ENCODE measurements at places on chromosomes 7 and 10. TPM values are rescaled to one million over a fixed set of nuclear protein-coding genes. Genes with fewer than 3 reads are reported as not detected.

- no peak for DNase-seq
Measured at GRCh38 chr10:118501637-118502440, 93.6 kb downstream of the PRLHR start.

DNA sequence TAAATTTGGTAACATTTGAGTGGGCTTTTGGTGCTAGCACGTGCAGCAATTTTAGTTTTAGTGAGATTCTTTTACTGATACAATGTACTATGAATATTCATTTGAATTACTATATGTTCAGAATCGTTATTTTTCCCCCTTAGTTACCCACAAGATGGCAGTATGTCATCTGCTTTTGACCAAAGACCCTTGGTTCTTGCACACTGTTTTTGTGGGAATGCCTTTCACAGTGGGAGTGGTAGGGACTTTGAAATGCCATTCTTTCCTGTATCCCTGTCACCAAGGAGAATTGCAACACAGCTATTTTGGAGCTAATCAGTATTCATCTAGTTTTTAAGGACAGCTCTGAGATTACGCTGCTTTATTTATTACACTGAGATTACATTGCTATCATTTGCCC is 40.6 kb downstream of the SEC23IP start:
- DNase-seq = peak; percentile 34

GRCh38 chr10:50550291-50550839 is 73.4 kb downstream of the SGMS1 start:
- DNase-seq = no peak

DNA sequence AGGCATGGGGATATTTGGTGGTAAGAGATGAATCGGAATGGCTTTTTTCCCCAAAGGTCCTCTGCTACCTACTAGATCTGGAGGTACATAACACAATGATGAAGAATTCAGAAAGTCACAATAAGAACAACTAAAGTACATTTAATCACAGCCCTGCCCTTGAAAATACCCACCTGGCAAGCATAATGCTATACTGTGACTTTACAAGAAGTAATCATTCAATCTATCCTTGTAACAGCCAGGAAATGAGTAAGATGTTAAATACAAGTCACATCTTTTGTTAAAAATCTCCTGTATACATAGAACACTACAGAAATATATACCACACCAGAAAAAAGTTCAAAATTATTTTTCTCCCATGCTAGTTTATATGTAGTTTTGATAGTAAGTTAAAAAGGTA is 108.3 kb upstream of the ABCB5 start:
- no peak for DNase-seq

DNA sequence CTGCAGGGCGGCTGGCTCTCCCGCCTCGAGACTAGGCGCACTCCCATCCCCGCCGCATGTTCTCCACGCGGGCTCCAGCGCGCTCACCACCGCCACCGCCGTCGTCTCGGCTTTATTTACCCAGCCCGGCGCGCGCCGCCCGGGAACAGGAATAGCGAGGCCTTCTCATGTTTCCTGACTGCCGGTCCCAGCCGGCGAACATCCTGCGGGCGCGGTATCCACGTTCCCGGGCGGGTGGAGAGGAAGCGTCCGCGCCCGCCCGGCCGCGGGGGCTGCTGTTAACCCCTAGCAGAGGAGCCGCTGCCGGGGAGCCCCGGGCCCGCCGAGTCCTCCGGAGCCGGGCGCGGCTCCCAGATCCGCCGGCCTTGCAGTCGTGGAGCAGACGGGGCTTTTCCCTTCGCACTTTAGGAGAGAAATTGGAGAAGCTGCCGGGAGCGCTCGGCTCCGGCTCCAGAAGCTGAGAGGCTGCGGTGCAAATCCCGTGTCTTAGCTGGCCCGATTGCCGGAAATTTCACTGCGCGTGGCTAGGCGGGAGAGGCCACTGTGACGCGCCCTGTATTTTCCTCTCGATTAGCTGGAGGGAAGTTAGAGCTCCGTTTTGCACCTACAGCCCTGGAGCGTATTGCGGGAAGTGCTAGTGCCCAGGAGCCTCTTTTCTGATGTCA is at the start of gene MKX:
MKX (minus strand) TSS at position 88 of the 665 bp plus-strand sequence. CDS start 2,404 bp downstream, outside the sequence.
- peak; percentile 26 for DNase-seq

DNA sequence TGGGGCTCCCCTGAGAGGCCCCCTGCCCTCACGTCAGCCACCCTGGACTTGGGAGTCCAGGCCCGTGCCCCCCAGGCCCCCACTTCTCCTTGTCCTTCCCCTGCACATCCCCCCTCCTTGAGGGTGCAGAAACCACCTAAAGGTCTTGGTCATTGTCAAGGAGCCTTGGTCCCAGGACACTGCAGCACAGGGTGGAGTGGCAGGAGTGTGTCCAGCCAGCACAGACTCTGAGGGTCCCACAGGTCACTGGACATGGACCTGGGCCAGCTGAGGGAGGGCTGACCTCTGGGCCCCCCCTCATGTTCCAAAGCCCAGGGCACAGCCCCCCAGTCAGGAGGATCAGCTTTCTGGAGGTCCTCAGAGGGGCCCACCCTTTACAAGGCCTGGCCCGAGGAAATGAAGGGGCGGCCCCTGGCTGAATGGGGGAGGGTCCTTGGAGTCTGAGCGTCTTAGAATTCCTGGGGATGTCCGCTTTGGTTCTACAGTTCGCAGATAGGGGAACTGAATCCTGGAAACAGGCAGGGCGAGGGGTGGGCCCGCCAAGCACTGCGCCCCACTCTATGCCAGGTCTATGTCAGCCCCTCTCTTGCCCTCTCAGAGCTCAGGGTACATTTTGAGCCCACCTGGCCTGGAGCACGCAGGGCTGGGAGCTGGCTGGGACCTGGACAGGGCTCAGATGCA is 54.0 kb downstream of the PWWP2B start:
- no peak for DNase-seq

The ARHGAP22 gene
- 1.7 TPM for polyA plus RNA-seq

DNA sequence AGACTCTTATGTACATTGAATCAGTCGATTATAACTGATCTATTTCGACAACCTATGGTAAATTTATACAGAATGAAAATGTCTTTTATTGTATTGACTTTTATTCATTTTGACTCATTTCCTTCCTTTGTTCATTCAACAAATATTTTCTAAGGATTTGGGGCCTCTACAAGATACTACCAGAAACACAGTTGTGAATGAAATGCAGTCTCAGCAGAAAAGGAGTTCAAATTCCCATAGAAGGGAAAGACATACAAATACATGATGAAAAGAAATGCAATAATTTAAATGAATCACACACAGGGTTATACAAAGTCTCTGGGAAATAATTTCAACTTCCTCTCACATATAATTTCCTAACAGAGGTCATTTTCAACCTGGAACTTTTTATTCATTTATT is 134.0 kb upstream of the SEMA3A start:
- no peak for DNase-seq

- DNase-seq = no peak
Measured at GRCh38 chr10:76657337-76658012, 980.1 kb downstream of the KCNMA1 start.

DNA sequence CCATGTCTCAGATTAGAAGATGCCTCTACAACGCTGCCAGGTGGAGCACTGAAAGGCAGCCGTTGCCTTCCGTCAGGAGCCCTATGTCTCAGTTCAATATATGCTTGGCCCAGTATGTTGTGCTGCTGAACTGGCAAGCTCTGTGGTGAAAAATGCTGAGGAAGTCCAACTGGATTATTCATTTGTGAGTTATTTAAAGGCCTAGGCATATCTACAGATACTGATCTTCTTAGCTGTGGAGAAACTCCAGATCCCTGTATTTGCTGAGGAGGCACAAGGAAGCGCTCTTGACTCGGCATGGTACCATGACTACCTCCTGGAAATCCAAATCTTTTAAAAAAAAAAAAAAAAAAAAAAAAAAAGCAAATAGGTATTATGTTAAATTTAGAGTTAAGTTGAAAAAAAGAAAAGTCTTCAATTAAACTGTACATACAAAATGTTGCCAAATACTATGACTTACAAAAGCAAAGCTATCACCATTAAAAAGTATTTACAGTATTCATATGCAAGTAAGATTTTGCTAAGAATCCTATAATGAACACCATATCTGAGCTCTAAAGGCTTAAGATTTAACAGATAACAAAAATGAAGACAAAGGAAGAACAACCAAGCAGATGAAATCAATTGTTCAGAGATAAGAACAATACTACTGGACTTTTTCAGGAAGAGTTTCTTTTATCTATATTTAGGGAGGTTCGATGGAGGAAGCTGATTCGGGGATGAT is 152.4 kb downstream of the GALNT11 start:
- no peak for DNase-seq

DNA sequence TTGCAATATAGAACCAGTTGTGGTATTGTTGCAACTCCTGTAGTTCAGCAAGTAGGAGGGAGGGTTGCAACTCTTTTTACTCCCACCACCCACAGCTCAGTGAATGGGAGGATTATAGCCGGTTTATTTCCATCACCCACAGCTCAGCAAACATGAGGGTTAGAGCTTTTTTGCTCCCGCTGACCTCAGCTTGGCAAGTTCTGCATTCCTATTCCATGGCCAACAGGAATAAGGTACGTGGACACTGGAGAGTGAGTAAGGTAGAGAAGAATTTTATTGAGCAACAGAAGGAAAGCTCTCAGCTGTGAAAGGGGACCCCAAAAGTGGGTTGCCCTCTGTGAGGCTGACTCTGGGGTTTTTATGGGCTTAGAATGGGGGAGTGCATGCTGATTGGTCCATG is 167.1 kb upstream of the SMIM30 start:
- DNase-seq = no peak

GRCh38 chr10:9596368-9596920 is 1421.2 kb upstream of the CELF2 start:
- no peak for DNase-seq

DNA sequence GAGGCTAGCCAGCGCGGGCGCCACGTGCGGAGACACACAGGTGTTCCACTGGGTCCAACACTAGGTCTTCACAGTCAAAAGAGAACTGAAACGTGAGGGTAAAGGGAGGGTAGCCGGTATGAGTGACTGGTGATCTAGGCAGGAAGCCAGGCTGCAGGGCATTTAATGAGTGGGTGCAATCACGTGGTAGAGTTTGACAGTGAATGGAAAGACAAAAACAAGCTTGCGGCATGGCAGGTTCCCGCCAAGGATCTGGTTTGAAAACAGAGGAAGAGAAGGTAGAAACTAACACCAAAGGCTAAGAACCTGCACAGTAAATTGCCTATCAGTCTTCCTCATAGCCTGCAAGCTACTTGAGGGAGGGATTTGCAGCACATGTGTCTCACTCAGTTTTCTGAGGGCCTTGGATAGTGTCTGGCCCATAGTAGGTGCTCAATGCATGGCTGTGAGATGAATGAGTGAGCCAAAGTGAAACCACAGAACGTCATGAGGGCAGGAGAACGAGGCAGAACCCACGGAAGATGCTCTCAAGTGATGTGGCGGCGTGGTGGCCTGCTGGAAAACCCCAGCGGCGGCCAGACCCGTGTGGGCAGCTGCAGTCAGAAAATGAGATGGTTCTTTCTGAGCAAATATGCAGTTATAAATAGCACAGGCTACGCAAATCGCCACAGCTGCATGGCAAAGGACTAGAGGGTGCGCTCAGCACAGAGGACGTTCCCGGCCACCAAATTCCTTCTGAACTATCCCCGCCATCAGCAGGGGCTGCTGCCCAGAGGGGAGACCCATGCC is 183.6 kb upstream of the NFE2L3 start:
- no peak for DNase-seq

The ST8SIA6 gene
- 1.3 TPM for polyA plus RNA-seq

The DLX5 gene
- not detected for polyA plus RNA-seq

DNA sequence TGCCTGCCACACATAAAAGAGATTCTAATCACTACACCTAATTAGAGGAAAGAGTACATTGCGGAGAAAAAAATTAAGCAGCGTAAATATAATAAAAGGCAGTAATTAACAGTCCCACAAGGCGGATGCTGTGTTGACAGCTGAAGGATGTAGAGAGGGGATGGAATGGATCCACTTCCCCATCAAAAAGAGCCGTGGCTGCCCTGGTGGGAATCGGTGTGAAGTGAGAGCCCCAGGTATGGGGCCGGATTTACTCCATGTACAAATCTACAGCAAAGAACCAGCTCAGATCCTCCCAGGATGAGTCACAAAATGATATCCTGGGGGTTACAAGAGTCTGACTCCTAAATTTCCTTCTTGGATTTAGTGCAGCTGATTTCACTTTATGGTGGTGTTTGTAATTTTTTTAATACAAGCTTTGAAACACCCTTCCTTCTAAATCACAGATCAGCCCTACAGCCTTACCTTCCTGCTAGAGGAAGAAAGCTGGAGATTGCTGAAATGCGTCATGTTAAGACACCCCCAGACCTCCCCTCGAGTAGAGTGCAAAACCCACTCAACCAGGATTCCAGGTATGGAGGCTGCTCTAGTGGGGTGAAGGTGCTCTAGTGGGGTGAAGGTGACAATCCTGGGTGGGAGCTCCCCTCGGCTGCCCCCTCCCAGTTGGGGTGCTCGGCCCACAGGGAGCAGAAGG is 398.4 kb downstream of the PLXNA4 start:
- DNase-seq = no peak

DNA sequence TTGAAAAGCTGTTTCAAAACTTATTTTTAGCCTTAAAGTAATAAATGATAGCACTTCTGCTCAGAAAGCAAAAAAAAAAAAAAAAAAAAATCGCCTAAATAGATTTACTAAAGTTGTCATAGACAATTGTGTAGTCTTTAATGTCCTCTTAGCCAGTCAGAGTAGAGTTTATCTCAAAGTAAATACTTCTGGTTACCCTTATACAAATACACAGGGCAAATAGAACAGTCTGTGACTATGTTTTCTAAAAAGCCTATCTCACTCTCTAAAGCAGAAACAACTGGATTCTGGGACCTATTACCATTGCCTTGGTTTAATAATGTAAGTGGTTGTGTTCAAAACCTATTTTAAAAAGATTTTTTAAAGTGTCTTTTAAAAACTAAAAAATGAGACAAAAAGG is 156.2 kb upstream of the THSD7A start:
- no peak for DNase-seq

The CLDN3 gene
- polyA plus RNA-seq = 33.7 TPM

GRCh38 chr7:73622527-73622908 is 1.8 kb downstream of the MLXIPL start:
- no peak for DNase-seq

DNA sequence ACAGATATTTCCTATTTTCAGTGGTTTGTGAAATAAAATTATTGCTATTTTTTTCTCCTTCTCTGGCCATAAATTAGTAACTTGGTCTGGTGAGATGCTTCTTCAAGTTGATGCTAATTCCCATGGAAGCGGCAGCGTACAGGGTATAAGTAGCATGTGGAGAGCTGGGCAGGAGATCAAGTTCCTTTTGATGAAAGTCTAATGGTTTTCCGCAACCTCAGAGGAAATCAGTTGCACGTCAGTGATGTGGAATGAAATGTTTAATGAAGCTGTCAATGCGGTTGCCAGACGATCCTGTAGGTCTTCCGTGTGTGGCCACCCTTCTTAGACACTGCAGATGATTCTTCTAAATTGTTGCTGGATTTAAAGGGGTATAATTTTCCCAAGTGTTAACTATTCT is 236.4 kb upstream of the GRM3 start:
- no peak for DNase-seq

DNA sequence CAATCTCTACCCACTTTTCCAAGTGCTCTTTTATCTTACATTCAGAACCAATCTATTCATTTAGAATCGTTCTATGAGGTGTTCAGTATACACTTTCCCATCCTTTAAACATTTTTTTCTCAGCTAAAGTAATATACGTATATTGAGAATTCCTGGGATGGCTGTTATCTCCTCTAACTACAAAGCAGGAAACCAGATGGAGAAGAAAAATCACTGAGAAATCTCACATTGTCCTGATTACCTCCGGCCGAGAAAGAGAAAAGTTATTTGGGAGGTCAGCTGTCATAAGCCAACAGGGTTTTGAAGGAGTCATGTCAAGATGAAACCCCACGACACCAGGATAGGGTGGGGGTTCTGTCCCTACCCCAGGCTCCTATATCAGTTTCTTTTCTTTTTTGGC is 99.2 kb upstream of the KDM7A start:
- no peak for DNase-seq

GRCh38 chr10:116521424-116522290 is 24.1 kb upstream of the PNLIP start:
- DNase-seq = peak; percentile 3

- no peak for DNase-seq
Measured at GRCh38 chr10:26723016-26723415, 25.5 kb downstream of the PDSS1 start.

All from left renal cortex interstitium (tissue), 4 donors.